GM12864 (cell line): ENCODE measurements at places on chromosomes 3 and 15.
A peak's percentile ranks its signal among the peaks of the same experiment; 100 is the strongest.

DNA sequence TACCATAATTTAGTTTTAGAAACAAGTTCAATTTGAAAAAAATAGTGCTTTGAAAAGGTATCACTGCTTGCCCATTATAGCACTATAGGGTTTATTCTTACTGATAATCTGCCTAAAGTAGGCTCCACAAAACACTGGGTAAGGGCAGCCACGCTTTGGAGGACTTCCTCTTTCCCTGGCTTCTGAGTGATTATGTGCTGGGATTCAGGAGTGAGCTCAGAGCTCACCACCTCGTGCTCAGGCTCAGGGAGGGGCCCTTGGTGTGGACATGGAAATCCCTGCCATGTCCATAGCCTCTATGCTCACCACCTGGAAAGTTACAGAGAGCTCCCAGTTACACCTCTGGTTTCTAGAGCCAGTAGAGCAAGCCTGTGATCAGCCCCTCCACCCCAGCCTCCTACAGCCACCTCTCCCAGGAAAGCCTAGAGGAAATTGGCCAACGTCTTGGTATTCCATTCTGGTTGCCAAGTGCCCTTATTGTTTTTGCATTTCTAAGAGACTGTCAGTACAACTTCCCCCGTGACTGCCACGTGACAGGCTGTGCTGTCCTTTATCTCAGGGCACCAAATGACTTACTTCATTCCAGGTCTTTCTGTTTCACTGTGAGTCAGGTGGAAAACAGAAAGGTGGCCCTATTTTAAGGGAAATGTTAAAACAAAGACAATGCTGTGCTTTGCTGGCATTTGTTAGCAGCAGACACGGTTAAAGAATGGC is 316.0 kb downstream of the RORA start:
- no peak for DNase-seq

DNA sequence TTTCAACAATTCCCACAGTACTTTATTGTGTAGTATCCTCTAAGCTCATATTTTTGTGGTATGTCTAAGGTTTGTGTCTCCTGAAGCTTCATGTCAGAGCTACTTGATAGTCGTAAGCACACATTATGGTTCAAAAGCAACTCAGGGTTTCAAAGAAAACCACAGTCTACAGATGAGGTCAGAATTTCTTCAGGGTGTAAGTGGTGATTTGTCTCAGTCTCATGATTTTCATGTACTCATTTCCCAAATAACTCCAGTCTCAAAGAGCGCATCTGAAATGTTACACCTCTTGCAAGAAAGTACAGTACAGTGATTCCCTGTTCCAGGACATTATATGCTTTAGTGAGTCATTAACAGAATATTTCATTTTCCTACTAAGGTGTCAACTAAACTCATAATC is 47.5 kb upstream of the SSR3 start:
- no peak for DNase-seq

GRCh38 chr3:195879416-195880036 is 28.8 kb downstream of the TNK2 start:
- DNase-seq: no peak

DNA sequence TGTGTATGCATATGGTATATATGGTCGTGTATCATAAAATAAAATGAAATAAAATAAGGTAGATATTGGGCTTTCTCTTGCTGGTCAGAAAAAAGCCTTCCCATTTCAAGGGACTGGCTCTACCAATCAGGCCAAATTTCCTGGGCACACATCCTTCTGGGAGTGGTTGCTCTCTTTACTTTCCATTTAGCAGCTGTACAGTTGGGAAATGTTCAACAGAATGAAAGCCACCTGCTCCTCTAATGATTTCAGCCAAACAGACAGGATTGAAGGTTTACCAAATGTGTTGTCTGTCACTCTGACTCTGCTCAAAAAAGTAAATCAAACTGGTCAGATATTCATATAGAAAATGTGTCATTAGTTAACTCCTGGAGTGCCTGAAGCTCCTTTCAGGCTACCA is 380.4 kb downstream of the ROBO2 start:
- no peak for DNase-seq

GRCh38 chr3:115227461-115227860 is 80.4 kb upstream of the ZBTB20 start:
- DNase-seq: no peak

DNA sequence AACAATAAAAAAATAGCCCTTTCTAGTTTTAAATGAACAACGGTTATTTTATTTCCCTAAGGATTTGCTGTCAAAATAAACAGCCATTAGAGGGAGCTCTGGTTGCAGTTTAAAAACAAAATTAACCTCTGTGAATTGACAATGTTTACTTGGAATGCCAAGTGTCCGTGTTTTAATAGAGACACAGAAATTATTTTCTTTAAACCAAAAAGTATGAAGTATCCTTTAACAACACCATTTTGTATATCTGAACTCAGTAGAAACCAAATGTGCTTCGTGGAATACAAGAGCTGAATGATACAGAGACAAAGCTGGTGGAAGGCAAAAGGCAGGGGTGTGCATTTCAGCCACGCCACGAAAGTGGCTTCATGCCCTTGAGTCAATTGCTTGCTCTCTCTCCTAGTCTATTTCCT is 74.4 kb downstream of the MOBP start:
- no peak for DNase-seq

DNA sequence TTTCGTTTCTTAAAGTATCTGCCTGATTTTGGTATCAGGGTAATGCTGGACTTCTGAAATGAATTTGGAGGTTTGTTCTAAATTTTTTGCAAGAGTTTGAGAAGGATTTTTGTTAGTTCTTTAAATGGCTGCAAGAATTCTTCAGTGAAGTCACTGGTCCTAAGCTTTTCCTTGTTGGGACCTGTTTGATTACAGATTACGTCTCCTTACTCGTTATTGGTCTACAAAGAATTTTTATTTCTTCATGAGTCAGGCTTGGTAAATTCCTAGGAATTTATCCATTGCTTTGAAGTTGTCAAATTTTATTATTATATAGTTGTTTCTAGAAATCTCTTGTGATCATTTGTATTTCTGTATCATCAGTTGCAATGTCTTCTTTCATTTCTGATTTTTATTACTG is 196.0 kb downstream of the DPH6 start:
- DNase-seq: no peak

DNA sequence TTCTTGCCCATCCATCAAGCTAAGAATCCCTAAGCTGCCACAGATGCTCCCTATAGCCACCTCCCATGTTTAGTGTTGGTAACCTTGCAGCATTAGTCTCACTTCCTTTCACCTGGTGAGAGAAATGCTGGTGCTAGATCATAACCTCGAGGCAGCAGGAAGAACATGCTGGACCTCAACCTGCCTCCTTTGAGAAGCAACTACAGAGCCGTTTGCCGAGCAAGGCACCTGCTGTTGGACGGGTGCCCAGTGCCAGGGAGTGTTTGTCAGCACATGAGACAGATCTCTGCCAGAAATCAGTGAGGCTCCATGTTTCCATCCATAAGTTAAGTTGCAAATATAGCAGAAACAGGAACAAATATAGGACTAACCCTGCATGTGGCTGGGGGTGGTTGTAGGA is 955.7 kb downstream of the TUSC7 start:
- no peak for DNase-seq

- no peak for DNase-seq
Observed at GRCh38 chr3:50322386-50323091, at the start of gene HYAL2. Gene HYAL2 (minus strand): TSS chr3:50322745. CDS start chr3:50320489, 2,256 bp downstream.

- no peak for DNase-seq
Observed at GRCh38 chr15:52960283-52960682, 170.1 kb upstream of the ONECUT1 start.

GRCh38 chr3:111913163-111913763 is 54.2 kb downstream of the PHLDB2 start:
- no peak for DNase-seq

DNA sequence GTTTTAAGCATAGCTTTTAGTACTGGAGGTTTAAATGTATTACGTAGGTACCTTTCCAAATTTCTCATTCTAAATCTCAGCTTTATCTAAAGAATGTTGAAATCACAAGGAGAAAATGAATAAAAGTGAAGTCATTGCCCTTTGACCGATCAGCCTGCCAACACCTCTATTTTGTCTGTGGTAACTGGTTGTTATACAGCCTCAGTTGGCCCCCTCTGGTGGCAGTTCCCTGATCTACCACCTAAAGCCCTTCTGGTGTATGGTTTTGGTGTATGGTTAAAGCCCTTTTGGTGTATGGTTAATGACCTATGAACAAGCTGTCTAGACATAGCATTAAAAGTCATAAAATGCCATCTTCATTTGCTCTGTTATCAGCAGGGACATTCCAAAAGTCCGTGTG is 378.2 kb upstream of the AZI2 start:
- DNase-seq: no peak

GRCh38 chr3:155252535-155252934 is 40.9 kb downstream of the STRIT1 start:
- no peak for DNase-seq

DNA sequence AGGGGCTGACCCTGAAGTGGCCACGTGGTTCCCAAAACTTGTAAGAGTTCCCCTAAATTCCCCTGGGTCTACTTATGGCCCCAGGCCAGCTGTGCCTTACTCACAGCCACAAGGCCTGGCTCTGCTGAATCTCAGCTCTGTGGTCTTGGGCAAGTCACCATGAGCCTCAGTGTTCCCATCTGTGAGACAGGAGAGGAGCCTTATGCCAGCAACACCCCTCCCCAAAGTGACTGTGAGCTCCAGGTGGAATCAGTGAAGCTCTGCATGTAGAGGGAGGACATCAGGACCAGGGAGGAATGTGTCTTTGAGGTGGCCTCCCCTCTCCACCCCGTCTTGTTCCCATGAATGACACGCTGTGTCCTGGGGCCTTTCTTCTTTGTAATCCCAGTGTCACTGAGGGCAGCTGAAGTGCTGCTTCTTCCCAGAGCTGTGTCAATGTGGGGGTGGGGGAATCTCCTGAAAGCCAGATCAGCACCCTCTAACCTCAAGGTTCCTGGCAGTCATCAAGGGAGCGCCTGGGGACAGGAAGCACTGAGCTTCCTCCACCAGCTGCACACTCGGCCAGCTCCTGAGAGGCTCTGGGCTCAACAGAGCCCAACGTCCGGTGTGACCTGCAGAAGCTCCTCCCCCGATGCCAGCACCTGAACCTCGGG is 258.9 kb downstream of the UACA start:
- peak; percentile 69 for DNase-seq

GRCh38 chr3:45986303-45986982 is 9.2 kb downstream of the FYCO1 start:
- DNase-seq: no peak

GRCh38 chr3:52827866-52828376 is 2.6 kb downstream of the ITIH4 start:
- DNase-seq: no peak

DNA sequence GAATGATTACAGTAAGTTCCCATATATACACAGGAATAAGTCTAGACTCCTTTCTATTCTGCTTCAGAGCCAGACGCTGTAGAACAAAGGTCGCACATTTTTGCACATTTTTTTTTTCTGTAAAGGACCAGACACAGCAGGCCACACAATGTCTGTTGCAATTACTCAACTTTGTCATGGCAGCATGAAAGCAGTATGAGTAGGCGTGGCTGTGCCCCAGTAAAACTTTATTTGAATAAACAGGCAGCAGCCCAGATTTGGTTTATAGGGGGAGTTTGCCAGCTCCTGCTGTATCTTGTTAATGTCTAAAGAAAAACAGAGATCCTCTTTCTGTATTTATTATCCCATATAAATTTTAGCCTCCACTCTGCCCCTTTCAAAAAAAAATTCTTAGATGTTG is 708.3 kb downstream of the FHIT start:
- no peak for DNase-seq

DNA sequence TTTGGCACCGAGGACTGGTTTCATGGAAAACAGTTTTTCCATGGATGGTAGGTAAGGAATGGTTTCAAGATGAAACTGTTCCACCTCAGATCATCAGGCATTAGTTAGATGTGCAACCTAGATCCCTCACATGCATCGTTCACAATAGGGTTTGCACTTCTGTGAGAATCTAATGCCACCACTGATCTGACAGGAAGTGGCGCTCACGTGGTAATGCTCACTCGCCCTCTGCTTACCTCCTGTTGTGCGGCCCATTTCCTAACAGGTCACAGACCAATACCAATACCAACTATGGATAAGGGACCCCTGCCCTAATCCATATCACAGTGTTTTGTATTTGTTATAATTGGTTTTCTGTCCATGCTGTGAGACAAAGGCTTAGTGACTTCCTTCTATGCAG is 58.9 kb downstream of the SLMAP start:
- no peak for DNase-seq

GRCh38 chr3:72274493-72275330 is 489.8 kb upstream of the PROK2 start:
- DNase-seq: no peak

DNA sequence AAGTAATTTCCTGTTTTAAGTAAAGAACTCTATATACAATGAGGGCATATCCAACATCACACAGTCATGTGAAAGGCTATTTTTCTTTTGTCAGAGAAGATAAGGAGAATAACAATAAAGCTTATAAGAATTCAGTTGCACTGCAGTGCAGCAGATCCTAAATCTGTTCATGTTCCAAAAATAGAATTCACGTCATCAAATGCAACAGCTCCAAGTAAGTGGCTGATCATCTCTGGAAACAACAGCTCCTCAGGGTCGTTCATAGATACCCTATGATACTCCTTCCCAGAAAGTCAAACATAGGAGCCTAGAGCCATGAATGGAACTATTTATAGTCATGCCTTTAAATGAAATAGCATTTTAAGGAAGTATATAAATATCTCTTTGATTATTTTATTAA is 100.2 kb downstream of the FMN1 start:
- DNase-seq: no peak

- DNase-seq: no peak
Observed at GRCh38 chr3:130761730-130762311, 15.2 kb upstream of the PIK3R4 start.

DNA sequence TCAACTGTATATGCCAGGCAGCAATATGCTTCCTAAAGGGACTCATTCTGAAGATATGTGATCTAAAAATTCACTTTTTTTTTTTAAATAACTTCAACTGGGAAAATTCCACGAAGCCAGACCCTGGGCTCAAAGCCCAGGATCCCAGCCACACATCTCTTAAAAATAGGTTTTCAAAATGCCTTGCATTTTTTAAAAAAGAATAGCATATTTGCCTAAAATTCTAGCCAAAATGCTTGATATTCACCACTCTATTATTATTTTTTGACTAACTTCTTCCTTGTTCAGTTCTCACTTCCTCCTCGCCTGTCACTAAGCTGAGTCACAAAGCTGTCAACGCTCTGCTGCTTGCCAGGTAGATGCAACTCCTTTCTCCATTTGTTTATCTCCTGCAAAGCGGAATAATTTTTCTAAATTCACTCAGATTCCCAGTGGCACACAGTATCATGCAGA is 28.0 kb upstream of the VGLL4 start:
- no peak for DNase-seq

DNA sequence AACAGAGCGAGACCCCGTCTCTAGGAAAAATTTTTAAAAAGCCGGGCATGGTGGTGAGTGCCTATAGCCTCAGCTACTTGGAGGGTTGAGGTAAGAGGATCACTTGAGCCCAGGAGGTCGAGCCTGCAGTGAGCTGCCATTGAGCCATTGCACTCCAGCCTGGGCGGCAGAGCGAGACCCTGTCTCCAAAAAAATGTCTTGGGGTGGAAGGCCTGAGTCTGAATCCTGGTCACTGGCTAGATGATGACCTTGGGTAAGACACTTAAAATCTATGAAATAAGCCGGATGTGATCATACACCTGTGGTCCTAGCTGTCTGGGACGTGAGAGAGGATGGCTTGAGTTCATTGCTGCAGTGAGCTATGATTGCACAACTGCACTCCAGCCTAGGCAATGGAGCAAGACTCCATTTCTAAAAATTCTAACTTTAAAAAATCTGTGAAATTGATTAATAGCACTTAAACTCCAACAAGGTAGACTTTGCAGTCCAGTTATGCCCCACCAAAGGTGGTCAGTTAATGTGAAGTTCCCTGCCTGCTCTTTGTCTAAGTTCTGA is 157.3 kb upstream of the UMPS start:
- no peak for DNase-seq
